ENCODE measurements at places on chromosomes 5 and 9. TPM values are rescaled to one million over a fixed set of nuclear protein-coding genes. Genes with fewer than 3 reads are reported as not detected.
A peak's percentile ranks its signal among the peaks of the same experiment; 100 is the strongest.

DNA sequence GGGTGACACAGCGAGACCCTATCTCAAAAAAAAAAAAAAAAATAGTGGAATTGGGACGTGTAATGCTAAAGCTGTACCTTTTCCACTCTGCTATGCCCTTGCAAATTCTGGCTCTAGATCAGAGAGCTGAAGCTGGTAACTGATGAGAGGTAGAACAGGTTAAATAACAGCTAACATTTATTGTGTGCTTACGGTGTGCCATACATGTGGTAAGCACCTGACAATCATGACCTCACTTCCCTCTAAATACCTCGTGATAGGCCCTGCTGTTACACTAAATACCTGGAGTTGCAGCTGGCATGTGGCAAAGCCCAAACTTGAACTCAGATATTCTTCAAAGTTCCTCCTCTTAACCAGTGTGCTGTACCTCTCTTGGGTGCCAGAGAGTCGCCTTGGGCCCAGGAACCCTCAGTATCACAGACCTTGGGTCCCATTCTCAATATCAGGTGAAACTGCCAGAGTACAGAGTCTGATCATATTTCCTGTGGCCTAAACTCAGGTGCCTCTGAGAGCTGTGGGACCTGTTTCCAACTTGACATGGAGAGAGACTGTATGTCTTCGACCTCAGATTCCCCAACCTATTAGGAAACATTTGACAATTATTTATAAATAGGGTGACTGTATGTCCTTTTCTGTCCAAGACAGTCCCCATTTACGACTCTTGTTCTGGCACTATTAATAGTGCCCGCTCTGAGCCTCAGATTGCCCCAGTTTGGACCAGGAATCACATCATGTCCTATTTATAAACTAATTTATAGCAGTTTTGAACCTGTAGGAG is 4.8 kb downstream of the ARL10 start:
- DNase-seq = no peak

DNA sequence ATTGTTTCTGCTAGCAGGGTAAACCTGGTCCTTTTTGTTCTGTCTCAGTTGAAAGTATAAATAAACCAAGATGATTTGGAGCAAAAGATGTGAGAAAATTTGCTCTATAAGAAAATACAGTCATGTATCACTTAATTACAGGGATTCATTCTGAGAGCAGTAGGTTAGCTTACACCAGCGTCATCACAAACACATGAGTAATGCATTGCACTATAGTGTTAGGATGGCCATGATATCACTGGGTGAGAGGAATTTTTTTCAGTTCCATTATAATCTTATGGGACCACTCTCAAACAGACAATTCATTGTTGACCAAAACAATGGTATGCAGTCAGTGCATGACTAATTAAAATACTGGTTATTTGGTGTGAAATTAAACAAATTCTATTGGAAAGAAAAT is 430.9 kb downstream of the CHSY3 start:
- peak; percentile 11 for DNase-seq

DNA sequence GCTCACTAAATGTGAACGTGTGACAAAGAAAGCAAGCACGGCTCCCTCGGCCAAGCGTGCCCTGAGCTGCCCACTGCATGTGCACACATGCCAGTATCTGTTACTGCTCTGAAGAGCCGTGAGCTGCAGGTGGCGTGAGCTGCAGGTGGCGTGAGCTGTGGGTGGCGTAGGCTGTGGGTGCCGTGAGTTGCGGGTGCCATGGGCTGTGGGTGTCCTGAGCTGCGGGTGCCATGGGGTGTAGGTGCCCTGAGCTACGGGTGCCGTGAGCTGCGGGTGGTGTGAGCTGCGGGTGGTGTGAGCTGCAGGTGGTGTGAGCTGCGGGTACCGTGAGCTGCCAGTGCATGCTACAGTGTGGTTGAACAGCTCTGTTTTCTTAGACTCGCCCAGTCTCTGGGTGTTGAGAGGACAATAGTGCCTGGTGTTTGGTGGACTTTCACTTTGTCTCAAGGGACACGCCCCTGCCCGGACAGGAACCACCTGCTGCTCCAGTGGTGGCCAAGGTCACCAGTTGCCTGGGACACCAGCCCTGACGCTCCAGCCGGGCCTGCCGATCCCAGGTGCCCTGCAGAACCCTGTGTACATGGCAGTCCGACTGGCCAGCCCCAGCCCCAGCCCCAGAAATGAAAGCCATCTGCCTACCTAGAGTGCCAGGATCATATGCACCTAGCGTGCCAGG is 6.7 kb downstream of the CCDC187 start:
- peak; percentile 16 for DNase-seq

- peak; percentile 47 for DNase-seq
Observed at GRCh38 chr5:20601678-20602100, 613.7 kb upstream of the CDH18 start.

DNA sequence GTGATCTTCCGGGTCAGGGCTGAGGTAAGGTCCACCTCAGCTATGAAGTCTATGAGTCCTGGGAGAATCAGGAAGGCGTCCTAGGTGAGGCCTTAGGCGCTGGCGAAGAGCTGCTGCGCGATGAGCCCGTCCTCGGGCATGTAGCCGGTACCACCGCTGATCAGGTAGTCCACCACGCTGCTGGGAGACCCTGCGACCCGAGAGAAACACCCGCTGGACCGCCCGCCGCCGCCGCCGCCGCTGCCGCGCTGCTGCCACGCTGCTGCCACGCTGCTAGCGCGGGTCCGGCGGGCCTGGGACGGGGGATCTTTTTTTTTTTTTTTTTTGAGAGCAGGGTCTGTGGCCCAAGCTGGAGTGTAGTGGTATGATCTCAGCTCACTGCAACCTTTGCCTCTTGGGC is 8.0 kb upstream of the DCAF12 start:
- DNase-seq = no peak

DNA sequence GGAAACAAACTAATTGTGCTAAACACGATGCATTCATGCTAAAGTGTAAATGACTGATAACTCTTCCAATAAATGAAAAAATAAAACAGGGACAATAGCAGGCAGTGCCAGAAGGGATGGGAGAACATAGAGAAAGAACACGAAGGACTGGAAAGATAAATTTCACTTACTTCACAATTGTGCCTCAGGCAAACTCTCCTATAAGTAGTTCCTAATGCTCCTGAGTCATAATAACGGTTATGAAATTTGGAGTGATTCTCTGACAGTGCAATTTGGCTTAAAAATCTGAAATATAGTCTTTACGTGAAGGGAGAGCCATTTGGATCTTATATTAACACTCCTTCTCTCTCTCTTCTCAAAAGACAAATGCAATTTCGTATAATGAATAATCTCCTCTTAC is 2218.5 kb downstream of the MAT2B start:
- no peak for DNase-seq

DNA sequence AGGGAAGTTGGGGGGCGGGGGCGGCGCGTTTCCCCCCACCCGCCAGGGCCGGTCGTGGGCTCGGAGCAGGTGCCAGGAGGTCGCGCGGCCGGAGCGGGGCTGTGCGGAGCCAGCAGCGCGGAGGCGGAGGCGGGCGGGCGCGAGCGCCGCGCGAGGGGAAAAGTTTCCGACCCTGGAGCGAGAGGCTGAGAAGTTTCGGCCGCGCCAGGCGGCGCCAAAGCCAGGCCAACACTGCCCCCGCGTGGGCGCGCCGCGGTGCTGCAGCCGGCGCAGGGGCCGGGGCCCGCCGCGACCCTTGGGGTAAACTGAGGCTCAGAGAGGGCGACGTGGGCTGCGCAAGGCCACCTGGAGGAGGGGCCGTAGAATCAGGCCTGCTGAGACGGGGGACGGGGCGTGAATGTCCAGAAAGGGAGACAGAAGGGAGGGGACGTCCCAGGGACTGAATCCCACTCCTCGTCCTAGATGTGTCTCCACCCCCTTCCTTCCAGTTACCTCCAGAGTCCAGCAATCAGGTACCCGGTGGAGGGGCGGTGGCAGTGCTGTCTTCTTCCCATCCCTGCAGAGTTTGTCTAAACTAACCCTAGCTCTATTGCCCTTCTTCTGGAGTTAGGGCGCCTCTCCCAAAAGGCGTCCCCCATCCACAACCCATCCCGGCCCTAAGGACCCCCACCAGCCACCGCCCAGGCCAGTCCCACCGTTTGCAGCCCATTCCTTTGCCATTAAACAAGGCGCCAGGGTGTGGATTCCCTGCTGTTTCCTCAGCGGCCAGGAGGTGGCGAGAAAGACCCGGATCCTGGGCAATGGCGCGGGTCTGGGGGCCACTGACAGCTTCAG is 10.2 kb downstream of the C9orf50 start:
- peak; percentile 67 for DNase-seq

GRCh38 chr5:120767178-120767820 is 303.2 kb downstream of the PRR16 start:
- peak; percentile 16 for DNase-seq

DNA sequence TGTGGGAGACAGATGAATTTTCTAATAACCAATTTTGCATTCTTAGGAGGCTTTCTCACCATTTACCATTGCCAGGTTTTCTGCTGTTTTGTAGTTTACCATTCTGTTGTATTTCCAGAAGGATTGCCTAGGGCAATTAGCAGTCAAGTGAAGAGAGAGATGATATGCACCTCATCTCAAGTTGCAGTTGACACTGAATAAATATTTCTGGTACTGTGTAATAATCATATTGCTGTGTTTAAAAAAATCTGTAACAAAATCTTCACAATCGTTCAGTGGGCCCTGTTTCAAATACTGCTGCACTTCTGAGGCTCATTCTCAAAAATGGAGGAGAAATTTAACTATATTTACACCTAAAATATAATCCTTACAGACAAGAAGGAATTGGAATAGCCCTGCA is 706.1 kb upstream of the PTPRD start:
- DNase-seq = no peak

- DNase-seq = no peak
Observed at GRCh38 chr5:168801567-168801966, 222.4 kb upstream of the PANK3 start.

DNA sequence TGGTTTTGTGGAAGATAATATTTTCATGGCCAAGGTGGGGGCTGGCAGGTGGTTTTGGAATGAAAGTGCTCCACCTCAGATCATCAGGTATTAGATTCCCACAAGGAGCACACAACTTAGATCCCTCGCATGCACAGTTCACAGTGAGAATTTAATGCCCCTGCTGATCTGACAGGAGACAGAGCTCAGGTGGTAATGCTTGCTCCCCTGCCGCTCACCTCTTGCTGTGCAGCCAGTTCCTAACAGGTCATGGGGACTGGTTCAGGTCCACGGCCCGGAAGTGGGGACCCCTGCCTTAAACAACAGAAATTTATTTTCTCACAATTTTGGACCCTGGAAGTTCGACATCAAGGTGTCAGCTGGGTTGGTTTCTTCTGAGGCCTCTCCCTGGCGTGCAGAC is 668.7 kb upstream of the ZNF608 start:
- DNase-seq = no peak

- no peak for DNase-seq
Observed at GRCh38 chr9:18189871-18190670, 283.9 kb upstream of the ADAMTSL1 start.

DNA sequence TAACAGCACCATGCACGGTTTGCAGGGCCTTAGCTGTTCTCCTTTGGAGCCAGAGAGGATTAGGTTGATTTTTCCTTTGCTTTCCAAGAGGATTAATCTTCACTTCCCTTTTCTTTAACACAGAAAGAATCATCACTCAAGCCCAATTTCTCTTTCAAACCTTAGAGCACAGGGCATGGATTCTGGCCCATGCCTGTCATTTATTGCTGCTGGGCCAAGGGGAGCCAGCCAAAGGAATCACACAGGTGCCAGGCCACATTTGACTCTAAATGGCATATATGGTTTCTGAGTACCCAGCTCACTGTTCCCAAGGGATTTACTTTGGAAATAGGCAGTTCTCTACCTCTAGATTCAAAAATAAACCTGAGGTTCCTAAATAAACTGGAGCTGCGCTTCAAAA is 58.3 kb downstream of the FBXL7 start:
- no peak for DNase-seq

DNA sequence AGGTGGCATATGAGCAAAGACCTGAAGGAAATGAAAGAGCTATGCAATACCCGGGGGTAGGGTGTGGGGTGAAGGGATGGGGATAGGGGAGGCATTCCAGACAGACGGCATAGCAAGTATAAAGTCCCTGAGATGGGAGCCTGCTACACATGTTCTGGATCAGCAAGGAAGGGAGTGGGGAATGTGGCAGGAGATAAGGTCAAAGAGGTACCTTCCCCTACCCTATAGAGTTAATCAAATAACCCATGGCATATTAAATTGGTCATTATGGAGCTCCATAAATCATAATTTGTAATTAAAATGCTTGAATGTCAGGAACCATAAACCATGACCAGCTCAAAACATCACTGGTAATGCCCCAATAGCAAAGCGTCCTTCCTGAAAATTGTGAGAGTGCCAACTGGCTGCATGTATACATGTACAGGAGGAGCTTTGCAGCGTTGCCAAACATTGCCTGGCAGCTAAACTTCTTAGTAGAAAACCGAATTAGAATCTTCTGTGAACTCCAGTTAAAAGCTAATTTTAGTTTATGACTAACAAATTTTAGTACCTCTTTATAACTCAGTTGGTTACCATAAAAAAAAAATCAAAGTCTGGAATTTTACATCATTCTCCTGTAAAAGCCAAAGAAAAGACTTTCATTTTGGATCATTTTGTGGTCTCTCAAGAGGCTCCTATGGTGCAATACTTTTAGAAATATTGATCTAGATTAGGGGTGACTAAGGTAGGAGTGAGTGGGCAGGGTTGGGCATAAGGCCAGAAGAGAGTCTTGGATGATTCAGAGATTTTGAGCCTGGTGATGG is 4.7 kb downstream of the DNAI1 start:
- DNase-seq = peak; percentile 83

- DNase-seq = no peak
Observed at GRCh38 chr5:176583076-176583475, 26.9 kb downstream of the GPRIN1 start.

DNA sequence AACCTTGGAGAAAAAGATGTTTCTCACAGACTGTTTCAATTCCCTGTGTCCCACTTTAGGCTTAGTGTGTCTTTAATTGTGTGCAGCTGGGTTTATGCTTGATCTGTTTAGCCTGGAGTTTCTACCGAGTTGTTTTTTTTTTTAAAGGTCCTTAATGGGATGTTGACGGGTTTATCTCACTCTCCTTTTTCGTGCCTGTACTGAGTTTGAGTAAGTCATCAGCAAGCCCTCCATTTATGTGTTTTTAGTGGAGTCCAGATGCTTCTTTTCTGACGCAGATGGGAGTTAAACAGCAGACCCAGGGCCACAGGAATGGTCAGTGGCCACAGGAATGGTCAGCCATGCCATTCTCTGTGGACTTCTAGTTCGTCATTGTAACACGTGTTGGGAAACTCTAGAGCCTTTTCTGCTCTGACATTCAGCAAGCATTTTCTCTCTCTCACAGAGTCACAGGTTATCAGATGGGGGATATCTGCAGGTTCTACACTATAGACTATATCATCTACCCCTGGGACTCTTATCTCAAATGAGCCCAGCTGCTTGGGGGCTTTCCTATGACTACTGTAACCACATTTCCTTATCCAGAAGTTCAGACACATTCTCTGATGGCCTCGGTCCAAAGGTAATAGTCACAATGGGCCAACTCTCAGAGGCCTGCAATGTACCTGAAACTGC is 190.5 kb downstream of the TTLL11 start:
- DNase-seq = no peak

OR2S2 gene
- total RNA-seq = not detected

SLIT3 gene
- 0.35 TPM for total RNA-seq

MYMK gene
- not detected for total RNA-seq

BTNL9 gene
- 15.4 TPM for total RNA-seq

ZBTB26 gene
- 1.6 TPM for total RNA-seq

RASEF gene
- total RNA-seq = 14.7 TPM

ZFP37 gene
- not detected for total RNA-seq

QRFP gene
- not detected for total RNA-seq

LCN6 gene
- total RNA-seq = not detected

C1QTNF2 gene
- 0.04 TPM for total RNA-seq

All from PC-3 (cell line).